ENCODE measurements at places on chromosomes 1 and 21.

DNA sequence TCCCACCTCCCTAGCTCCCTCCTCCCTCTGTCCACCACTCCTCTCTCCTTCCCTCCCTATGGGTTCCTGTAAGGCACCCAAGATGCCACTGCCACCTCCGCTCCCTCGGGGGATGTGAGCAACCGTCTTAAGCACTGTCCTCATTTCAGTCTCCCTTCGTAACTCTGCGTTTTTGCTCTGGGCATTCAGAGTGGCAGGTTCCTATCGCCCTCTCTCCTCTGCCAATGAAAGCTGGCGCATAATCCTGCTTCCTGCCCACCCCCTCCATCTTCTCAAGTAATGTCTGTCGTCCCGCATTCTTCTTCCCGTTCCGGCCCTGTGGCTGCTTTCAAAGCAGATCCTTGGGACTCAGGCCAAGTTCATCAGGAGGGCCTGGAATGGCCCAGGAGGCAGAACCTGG lies 253.9 kb upstream of the TMEM51 start:
- no peak for DNase-seq

DNA sequence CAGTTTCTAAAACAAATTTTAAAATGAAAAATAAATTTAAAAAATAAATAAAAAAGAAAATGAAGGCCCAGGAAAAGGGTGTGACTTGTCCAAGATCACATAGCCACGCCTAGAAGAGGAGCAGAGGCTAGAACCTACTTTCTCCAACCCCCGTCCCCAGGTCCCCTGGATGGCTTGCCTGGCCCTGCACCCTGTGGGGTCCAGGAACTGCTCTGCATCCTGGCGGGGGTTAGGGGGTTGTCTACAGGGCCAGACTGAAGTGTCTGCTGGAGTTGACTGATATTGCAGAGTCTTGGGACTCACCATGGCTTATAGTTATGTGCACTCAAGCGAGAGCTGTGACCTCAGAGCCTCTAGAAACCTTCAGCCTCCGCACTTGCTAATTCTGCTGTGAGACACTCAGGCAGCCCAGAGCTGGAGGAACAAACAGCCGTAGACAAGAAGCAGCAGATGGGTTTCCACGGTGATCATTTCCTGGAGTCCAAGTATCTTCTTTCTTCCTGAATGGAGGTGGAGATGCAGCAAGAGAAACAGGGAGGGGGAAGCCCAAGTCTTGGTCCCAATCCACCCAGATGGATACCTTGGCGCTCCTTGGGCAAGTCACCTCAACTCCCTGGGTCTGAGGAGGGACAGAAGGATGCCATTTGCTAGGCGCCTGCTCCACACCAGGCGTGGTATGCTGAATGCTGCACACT lies 5.2 kb upstream of the EXTL1 start:
- DNase-seq, result no peak

DNA sequence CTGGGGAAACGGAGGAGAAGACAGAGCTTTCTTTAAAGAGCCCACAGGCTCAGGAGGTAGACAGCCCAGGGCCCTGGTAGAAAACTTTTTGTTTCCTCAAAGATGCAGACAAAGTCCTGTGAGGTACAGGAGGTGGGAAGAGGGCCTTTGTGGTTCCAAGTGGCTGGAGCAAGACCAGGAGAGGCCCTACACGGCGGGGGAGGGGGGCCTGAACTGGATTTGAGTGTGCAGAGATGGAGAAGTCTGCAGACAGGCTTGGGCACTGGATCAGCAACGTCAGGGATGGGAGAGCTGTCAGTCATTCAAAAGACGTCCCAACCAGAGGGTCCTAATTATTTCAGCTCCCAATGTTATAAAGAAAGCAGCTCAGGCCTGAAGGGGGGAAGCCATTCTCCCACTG lies 126.2 kb downstream of the EPHB2 start:
- no peak for DNase-seq

- DNase-seq, result no peak
These were observed 6.2 kb upstream of the TMEM200B start for GRCh38 chr1:29129916-29130315.

- DNase-seq, result no peak
These were observed 94.3 kb upstream of the GALNT2 start for GRCh38 chr1:229972600-229973296.

DNA sequence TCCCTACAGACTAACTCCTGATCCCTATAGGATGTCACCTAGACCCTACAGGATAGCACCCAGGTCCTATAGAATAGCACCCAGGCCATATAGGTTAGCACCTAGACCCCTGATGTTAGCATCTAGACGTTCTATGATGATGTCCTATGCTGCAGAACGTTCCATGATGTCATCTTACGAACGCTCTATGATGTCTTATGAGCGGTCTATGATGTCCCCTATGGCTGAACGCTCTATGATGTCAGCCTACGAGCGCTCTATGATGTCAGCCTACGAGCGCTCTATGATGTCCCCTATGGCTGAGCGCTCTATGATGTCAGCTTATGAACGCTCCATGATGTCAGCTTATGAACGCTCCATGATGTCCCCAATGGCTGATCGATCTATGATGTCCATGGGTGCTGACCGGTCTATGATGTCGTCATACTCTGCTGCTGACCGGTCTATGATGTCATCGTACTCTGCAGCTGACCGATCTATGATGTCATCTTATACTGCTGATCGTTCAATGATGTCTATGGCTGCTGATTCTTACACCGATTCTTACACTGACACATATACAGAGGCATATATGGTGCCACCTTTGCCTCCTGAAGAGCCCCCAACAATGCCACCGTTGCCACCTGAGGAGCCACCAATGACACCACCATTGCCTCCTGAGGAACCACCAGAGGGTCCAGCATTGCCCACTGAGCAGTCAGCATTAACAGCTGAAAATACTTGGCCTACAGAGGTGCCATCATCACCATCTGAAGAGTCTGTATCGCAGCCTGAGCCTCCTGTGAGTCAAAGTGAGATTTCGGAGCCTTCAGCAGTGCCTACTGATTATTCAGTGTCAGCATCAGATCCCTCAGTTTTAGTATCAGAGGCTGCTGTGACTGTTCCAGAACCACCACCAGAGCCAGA lies 9.5 kb downstream of the SON start:
- no peak for DNase-seq

DNA sequence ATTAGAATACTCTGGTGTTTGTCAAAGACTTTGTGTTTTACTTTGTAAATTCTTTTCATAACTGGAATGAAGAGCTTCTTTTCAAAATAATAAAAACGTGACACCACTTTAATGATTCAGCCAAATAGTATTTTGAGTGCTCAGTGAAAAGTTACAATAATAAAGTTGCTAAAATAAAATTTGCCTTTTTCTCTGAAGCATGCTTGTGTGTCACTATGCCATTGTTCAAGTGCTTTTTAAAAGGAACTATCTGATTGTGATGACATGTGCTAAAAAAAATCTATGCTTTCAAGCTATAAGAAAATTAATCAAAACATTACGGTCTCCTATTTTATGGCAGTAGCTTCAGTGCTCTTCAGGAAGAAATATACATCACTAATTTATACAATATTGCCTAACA lies 1290.5 kb upstream of the B3GALT2 start:
- DNase-seq, result no peak

GRCh38 chr1:17559615-17560419 lies 20.3 kb downstream of the ARHGEF10L start:
- no peak for DNase-seq

GRCh38 chr21:28548291-28548690 lies 444.4 kb downstream of the LTN1 start:
- no peak for DNase-seq

GRCh38 chr21:43859747-43860214 lies 5.2 kb upstream of the AGPAT3 start:
- no peak for DNase-seq

DNA sequence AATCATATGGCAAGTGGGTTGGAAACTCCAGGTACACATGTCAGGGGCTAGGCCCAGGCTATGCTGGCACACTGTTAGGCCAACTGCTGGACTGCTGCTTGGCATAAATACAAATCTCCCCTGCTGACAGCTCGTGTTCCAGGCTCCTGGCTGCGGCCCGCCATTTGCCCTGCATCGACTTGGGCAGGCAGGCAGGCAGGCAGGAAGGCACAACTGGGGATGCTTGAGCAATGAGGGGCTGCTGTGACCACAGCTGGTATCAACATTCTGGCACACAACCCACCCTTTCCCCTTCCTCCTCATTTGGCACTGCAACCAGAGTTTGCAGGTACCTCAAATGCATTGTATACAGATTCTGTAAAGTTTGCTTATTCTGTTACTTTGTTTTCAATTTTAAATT lies 53.2 kb downstream of the SAMSN1 start:
- no peak for DNase-seq

DNA sequence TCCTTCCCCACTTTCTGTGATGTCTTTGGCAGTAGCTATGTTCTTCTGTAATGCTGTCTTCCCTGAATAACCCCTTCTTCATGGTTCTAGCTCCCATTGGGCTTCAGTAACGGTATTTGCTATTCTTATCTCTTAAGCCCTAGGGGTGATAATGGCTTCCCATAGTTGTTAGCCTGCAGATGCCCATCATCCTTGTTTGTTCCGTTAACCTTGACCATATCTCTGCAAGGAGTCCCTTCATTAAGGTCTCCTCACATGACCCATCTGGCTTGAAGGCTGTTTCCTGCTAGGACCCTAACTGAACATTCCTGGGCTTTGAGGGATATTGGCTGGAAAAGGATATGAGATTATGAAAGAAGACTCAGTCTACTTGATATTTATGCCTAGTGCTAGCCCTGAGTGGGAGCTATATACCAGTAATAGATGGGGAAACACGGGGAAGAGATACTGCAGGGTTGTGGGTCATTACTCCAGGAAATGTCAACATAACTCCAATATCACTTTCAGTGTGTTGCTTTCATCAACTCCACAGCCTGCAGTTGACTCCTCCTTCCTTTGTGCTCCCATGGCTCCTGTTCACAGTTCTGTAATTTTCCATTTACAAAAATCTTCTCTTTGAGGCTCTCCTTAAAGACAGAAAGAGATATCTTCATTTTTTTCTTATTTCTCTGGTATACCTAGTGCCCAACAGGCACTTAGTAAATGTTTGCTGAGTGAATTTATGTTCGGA lies 2.5 kb downstream of the MR1 start:
- no peak for DNase-seq

DNA sequence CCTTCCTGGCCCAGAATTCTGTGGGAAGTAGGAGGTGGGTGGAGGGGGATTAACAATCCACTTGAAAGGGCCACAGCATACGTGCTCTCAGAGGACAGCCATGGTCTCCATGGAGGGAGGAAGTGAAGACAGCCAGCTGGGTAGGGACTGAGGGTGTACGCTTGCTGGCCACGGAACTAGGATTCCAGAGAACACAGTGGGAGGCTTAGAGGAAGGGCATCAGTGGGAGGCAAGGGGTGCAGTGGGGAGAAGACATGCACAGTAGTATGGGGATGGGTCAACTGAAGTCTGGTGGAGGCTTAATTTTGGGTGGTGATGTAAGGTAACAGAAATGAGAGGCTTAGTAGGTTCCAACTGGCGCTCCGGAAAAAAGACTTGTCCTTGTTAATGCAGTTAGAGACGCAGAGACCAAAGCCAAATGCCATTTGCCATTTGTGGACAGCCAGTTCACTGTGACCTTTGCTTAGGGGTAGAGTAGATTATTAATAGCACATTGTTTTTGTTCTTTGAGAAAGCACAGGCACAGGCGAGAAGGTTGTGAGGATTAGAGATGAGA lies 103.0 kb downstream of the ZSCAN20 start:
- no peak for DNase-seq

DNA sequence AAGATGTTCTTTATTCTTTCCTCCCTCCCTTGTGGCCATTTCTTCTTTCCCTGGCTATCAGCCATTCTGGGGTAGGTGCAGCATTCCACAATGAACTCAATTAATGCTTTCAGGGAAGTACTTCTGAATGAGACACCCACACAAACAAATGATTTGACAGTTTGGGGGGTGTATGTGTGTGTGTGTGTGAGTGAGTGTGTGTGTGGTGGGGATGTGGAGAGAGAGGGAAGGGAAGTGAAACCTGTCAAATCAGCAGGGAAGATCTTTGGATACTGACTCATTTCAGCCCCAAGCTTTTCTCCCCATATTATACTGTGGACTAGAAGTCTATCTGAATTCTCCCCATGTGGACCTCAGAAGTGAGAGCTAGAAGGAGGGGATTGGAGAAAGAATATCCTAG lies 154.9 kb upstream of the CD34 start:
- no peak for DNase-seq

GRCh38 chr1:248805876-248806275 lies 19.8 kb downstream of the SH3BP5L start:
- no peak for DNase-seq

DNA sequence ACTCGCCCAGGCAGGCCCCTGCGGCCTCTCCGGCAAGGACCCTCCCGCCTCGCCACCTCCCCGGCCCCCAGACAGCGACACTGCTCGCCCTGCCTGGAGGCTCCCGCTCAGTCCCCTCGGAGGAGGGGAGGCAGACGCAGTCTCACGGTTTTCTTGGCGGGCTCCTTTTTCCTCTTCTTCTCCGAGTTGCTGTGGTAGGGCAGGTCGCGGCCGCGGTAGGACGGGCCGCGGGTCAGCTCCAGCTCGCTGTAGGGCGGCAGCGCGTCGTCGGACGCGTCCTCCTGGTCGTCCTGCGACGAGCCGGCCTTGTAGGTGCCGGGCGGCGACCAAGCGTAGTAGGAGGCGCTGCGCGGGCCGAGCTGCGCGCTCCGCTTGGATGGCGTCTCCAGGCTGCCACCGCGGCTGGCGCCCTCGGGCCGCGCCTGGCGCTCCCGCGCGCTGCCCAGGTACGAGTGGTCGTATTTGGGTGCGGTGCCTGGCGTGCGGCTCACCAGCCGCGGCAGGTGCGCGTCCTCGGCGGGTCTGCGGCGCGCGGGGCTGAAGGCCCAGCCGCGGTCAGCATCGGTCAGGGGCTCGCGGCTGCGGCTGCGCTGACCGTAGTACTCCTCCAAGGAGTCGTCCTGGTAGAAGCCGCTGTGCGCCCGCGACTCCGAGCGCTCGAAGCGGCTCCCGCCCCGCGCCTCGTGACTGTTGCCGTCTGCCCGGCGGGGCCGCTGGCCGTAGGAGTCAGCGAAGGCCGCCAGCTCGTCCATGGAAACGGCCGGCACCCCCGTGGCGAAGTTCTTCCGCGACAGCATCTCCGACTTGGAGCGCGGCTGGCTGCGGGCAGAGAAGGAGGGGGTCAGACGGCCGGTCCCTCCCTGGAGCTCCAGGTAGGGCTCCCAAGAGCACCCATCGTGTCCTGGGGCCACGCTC lies 44.8 kb upstream of the TADA1 start:
- DNase-seq, result no peak

GRCh38 chr1:181151378-181152326 lies 63.2 kb downstream of the IER5 start:
- peak; percentile 11 for DNase-seq

GRCh38 chr1:248758352-248758751 lies 2.8 kb upstream of the LYPD8 start:
- no peak for DNase-seq

- peak; percentile 53 for DNase-seq
These were observed 17.5 kb downstream of the LRRIQ3 start for GRCh38 chr1:74180490-74180889.

- peak; percentile 65 for DNase-seq
These were observed 75.0 kb downstream of the CLIC6 start for GRCh38 chr21:34743831-34744230.

- DNase-seq, result no peak
These were observed 110.7 kb upstream of the RAB3GAP2 start for GRCh38 chr1:220382994-220383393.

All from fibroblast of gingiva (primary cell).